ENCODE measurements at places on chromosomes 5 and 9.

- DNase-seq, result no peak
Measured at GRCh38 chr9:5902377-5902776, 11.7 kb downstream of the MLANA start.

GRCh38 chr5:102999191-102999590, 120.7 kb downstream of the GIN1 start:
- no peak for DNase-seq

GRCh38 chr5:156109317-156110023, 217.5 kb upstream of the SGCD start:
- no peak for DNase-seq

GRCh38 chr5:38250763-38251448, 7.5 kb upstream of the EGFLAM start:
- no peak for DNase-seq

- DNase-seq, result peak; percentile 32
Measured at GRCh38 chr5:123671042-123671441, 159.1 kb downstream of the CSNK1G3 start.

- DNase-seq, result no peak
Measured at GRCh38 chr5:82735160-82735789, 341.9 kb downstream of the TMEM167A start.

Data from stimulated activated CD4-positive, alpha-beta T cell treated with anti-CD3 and anti-CD28 coated beads, Interleukin-4, amount 100 ng/mL, for 48 hours (primary cell).